ENCODE measurements at places on chromosomes 2 and 18. TPM values are rescaled to one million over a fixed set of nuclear protein-coding genes. Genes with fewer than 3 reads are reported as not detected.

The TRIM43 gene
- 0.18 TPM for total RNA-seq

The CETN1 gene
- total RNA-seq: not detected

The LRRTM1 gene
- total RNA-seq: 9.9 TPM

The SPDYA gene
- 2.3 TPM for total RNA-seq
